Breast epithelium (tissue), 4 donors: ENCODE measurements at places on chromosomes 3 and 15. TPM values are rescaled to one million over a fixed set of nuclear protein-coding genes. Genes with fewer than 3 reads are reported as not detected.

IQCB1 gene
- 17.9 TPM for total RNA-seq

NANOGP8 gene
- total RNA-seq = 1.3 TPM

- DNase-seq = no peak
- H3K27me3 ChIP-seq = no peaks in the 10 kb centered on the region
- H3K27ac ChIP-seq = no peak overlapping the region
Measured at GRCh38 chr3:194339356-194339755, 11.8 kb downstream of the CPN2 start.

- no peaks in the 10 kb centered on the region for H3K27me3 ChIP-seq
- H3K4me1 ChIP-seq = no peaks in the 10 kb centered on the region
- no peaks in the 10 kb centered on the region for H3K36me3 ChIP-seq
- H3K4me3 ChIP-seq = no peak overlapping the region
- no peak for DNase-seq
Measured at GRCh38 chr3:178754852-178755510, 218.7 kb downstream of the KCNMB2 start.

DNA sequence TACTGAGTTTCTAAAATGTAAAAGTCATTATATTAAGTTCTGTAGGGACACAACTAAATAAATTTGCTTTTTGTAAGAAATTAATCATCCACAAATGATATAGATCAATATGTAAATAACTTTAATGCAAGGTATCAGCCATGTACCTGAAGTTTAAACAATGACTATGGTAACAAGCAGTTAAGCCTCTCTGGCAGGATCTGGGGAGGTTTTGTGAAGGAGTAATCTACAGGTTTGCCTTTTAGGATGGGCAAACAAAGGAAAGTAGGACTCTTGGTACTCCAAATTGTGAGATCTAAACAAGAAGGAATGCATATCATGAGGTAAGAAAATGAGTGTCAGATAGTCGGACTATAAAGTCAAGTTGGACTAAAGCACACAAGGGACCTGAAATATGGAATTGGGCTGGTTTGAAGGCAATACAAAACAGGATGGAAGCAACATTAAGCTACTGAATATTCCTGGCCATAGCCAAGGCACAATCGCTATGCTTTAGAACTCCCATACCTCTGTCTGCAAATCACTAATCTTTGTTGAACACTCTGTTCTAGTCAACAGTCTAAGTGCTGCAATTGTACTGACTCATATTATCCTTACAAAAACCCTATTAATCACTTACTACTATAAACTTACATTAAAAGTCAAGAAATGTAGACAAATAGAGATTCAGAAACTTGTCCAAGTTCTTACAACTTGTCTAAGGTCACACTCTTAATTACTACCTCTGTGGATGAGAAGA lies 412.8 kb downstream of the DIPK2A start:
- DNase-seq = no peak
- H3K4me3 ChIP-seq = no peak overlapping the region
- no peaks in the 10 kb centered on the region for H3K36me3 ChIP-seq
- no peaks in the 10 kb centered on the region for H3K4me1 ChIP-seq
- H3K27ac ChIP-seq = no peak overlapping the region
- H3K27me3 ChIP-seq = no peaks in the 10 kb centered on the region

- H3K4me3 ChIP-seq = no peak overlapping the region
- no peak for DNase-seq
- no peaks in the 10 kb centered on the region for H3K36me3 ChIP-seq
- no peaks in the 10 kb centered on the region for H3K27me3 ChIP-seq
- no peaks in the 10 kb centered on the region for H3K4me1 ChIP-seq
Measured at GRCh38 chr15:78322724-78323521, 17.2 kb upstream of the CRABP1 start.

DNA sequence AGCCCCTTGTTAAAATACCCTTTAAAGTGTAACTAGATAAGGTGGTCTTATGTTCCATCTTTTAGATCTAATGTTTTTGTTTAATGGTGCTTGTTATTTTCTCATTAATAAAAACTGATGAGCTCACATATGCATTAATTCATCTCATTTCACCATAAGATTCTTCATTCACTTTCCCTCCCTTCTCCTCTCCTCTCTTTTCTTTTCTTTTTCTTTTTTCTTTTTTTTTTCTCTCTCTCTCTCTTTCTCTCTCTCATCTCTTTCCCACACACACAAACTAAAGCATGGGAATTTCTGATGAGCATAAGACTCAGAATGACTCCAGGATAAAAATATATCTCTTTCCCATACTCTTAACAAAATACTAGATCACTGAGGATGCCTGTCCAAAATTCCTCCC lies 49.6 kb downstream of the MECOM start:
- H3K4me3 ChIP-seq = no peak overlapping the region
- no peak for DNase-seq
- H3K4me1 ChIP-seq = no peaks in the 10 kb centered on the region
- H3K27me3 ChIP-seq = no peaks in the 10 kb centered on the region
- H3K36me3 ChIP-seq = no peaks in the 10 kb centered on the region

DNA sequence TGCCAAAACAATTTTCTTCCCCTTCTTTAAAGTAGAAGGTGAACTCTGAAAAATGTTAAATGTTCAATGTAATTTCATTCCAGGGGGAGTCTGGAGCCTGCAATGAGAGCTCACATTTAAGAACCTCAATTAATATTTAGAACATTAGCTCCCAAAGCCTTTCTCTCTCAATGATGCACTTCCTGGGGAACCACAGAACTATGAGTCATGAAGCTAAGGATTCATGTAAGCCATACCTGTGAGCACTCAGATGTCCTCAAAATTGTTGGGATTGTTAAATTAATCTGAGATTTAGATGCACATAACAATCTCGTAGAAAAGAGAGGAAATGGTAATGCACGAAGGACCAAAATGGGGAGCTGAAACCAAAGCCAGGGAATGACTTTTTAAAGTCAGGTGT lies 244.2 kb upstream of the LRIG1 start:
- no peaks in the 10 kb centered on the region for H3K27me3 ChIP-seq
- H3K4me3 ChIP-seq = no peak overlapping the region
- no peaks in the 10 kb centered on the region for H3K4me1 ChIP-seq
- H3K27ac ChIP-seq = no peak overlapping the region
- DNase-seq = no peak

GRCh38 chr15:69820819-69821218 lies 276.9 kb downstream of the TLE3 start:
- no peaks in the 10 kb centered on the region for H3K4me1 ChIP-seq
- H3K4me3 ChIP-seq = no peak overlapping the region
- H3K27me3 ChIP-seq = no peaks in the 10 kb centered on the region
- H3K27ac ChIP-seq = no peak overlapping the region
- H3K36me3 ChIP-seq = no peaks in the 10 kb centered on the region
